ENCODE measurements at places on chromosomes 7 and 10.

DNA sequence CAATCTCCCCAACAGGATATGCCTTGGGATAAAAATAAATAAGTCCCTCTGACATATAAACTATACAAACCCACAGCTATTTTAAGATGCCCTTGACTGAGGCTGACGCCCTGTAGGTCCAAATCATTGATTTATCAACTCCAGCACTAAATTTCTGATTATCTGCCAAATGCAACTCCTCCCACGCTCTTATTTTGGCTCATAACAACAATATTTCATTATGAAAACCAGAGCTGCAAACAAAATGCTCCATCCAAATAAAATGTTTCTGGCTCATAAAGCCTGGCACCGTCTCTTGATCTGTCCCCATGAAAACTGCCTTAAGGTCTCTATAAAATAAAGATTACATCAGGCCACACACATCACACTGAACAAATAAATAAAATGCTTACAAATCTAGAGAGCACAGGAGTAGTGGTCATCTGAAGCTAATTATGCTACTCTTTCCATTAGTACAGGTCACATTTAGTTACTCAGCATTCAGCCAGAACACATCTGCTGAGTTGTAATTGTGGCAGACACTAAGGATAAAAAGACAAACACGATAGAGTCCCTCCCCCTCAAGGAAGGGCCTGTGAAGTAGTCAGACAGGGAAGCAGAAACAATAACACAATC lies 28.8 kb downstream of the CACUL1 start:
- no peak for DNase-seq

- no peak for DNase-seq
Measured at GRCh38 chr10:90712529-90712928, 145.3 kb downstream of the HTR7 start.

GRCh38 chr10:56632537-56632936 lies 271.5 kb upstream of the ZWINT start:
- DNase-seq: no peak

GRCh38 chr7:91239171-91239604 lies 25.0 kb upstream of the FZD1 start:
- no peak for DNase-seq

Data from stimulated activated CD4-positive, alpha-beta T cell treated with anti-CD3 and anti-CD28 coated beads, TNF-alpha, amount 100 ng/mL, for 1 hour (primary cell).